ENCODE measurements at places on chromosomes 12 and 14.

GRCh38 chr14:20485900-20486299 is 16.7 kb downstream of the PNP start:
- no peak for DNase-seq

GRCh38 chr12:132343294-132344004 is 14.1 kb upstream of the GALNT9 start:
- no peak for DNase-seq

GRCh38 chr12:117875744-117876435 is 92.9 kb downstream of the KSR2 start:
- DNase-seq: no peak

- no peak for DNase-seq
Observed at GRCh38 chr12:70948976-70949336, 28.4 kb upstream of the PTPRR start.

DNA sequence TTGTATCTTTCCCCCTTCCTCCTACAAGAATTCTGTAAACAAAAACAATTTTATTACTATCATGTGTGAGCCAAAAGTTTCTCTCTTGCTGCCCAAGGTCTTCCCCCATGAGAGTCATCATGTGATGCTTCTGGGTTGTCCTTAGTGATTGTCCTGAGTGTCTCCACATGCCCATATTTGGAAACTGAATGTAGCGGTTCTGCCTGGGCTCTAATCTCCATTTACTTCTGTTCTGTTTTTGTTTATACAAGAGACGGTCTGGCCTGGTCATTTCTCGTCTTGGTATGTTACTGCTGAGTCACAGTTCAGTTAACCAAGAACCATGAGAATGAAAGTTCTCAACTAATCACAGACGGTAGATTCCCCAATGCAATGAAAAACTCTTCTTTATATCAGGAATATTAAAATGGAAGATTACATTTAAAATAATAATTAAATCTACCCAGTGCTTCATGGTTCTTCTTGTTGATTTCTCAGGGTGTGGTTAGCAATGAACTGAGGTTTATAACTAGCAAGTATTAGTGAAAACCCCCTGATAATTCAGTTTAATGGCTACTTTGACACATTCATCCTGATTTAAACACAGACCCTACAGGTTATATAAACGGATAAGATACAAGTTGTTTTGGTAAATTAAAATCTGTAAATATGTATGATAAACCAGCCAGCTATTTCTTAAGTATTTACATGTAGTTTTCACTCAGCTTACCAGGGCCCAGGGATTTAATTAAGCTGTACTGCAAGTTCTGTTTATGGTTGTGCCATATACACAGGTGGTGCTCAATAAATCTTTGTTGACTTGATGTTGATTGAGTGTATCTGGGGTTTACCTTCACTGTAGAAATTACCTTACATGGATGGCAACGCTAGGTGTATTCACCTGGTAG is 81.1 kb downstream of the PELI2 start:
- DNase-seq: no peak

DNA sequence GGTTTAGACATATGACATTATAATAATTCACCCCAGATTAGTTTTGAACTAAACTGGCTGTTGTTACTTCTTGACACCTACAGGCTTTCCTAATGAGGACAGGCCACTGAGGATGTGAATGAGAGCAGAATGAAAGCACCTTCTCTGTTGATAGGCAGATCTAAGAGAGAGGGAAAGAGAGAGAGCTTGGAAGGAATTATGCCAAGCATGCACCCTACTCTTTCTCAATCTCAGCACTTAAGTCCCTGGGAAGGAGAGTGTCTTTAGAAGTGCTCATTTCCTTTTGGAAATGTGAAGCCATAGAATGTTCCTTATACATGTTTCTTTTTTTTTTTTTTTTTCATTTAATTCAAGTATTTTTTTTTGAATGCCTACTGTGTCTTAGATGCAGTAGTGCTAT is 49.0 kb downstream of the TBC1D15 start:
- DNase-seq: no peak

- no peak for DNase-seq
Observed at GRCh38 chr12:3355378-3355900, 135.6 kb upstream of the PRMT8 start.

GRCh38 chr14:57275023-57275664 is 6.4 kb downstream of the AP5M1 start:
- DNase-seq: no peak

Measured in AML-193 (cell line).